ENCODE measurements at places on chromosomes 12 and 14.

GRCh38 chr14:103516426-103517173 lies 6.0 kb downstream of the CKB start:
- DNase-seq: no peak

- peak; percentile 66 for DNase-seq
Measured at GRCh38 chr12:3252450-3252891, 175.3 kb downstream of the TSPAN9 start.

DNA sequence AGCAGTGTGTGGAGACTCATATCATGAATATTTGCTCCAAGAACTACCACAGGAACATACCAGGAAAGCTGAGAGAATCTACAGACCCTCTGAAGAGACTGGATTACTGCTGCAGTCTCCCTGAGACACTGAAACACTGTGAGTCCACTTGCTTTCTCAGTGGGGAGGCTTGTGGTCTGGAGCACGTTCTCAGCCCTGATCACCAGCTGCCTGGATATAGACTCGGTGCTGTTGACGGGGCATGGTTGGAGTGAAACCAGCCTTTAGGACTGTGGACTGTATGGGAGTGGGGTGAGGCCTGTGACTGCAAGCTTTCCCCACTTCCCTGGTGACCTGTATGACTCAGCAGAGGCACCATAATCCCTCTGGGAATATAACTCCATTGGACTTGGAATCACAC lies 525.8 kb upstream of the FBXO33 start:
- no peak for DNase-seq

DNA sequence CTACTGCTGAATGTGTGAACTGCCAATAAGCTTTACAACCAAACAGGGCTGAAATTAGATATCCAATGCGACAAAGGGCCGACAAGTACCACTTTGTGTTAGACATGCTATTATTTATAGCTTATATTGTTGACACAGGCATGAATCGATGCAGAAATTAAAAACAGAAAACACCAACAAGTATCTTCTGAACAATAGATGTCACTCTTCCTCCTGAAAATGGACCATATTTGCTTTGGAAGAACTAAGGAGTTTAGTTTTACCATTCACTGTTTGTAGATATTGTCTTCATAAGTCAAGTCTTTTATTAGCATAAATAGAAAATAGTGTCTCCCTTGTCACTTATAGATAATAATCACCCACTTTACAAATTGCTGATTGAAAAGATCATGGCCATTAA lies 86.5 kb downstream of the LRIG3 start:
- DNase-seq: peak; percentile 16

DNA sequence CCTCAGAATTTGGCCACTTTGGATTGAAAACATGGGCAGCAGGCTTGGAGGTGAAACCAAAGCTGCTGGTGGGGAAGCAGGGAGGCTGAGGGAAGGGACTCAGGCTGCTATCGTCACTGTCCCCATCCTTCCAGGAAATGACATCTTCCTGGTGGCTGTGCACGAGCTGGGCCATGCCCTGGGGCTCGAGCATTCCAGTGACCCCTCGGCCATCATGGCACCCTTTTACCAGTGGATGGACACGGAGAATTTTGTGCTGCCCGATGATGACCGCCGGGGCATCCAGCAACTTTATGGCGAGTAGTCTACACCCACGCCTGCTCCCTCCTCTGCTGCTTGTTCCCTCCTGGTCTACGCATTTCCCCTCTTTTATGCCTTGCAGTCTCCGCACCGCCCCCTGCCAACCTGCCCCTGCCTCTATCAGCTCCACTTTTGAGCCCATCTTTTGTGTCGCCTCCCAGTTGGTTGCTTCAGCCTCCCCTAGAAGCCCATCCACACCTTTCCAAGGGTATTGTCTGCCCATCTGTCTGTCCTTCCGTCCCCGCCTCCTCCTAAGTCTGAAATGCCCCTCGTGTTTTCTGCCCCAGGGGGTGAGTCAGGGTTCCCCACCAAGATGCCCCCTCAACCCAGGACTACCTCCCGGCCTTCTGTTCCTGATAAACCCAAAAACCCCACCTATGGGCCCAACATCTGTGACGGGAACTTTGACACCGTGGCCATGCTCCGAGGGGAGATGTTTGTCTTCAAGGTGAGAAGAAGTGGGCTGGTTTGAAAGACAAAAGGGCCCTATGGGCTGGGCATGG lies 6.9 kb downstream of the MMP14 start:
- no peak for DNase-seq

GRCh38 chr14:96989306-96989705 lies 192.1 kb downstream of the VRK1 start:
- DNase-seq: no peak

DNA sequence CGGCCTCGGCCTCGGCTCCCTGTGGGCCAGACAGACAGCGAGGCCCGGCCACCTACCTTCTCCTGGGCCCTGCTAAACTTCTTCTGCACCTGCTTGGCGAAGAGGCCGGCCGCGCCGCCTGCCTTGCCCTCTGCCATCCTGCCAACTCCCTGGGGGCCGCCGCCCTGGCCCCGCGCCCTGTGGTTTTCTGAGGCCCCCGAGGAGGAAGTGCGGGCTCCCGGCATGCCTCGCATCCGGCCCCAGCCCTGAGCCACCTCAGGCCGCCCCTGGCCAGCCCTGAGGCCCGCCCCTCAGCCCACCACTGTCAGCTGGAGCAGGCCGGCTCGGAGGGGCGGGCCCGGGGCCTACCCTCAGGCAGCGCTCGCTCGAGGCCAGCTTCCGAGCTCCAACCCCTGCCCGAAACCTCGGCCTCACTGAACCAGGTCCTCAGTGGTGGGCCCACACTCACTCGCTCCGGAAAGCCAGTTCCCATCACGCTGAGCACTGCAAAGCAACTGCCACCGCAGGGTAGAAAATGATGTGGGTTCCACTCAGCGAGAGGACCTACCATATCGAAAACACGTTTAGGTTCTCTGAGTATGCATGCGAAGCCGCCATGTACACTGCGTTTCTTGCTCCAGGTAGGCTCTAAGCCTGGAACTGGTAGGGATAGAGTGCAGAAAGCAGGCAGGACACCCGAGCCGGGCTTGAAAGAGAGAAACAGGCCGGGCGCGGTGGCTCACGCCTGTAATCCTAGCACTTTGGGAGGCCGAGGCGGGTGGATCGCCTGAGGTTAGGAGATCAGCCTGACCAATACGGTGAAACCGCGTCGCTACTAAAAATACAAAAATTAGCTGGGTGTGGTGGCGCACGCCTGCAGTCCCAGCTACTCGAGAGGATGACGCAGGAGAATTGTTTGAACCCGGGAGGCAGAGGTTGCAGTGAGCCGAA lies at the start of gene BIN2:
BIN2 (minus strand) TSS at position 209 of the 930 bp plus-strand sequence; CDS start at position 137, 72 bp downstream.
- no peak for DNase-seq

DNA sequence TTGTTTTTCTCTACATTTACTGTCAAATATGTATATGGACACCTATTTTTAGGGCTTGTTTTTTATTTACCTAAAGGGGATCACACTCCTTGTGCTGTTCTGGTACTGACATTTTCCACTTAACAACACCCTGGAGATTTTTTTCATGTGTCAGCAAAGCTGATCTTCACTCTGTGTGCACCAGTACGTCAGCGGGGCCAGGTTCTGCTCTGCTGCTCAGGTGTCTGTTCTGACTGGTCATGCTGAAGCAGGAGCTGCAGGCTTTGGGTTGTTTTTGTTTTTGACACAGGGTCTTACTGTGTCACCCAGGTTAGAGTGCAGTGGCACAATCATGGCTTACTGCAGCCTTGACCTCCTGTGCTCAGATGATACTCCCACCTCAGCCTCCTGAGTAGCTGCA lies 81.9 kb upstream of the CCND2 start:
- DNase-seq: no peak

- no peak for DNase-seq
Measured at GRCh38 chr12:65259501-65259900, 19.0 kb upstream of the MSRB3 start.

GRCh38 chr12:69501154-69501895 lies 31.1 kb downstream of the FRS2 start:
- DNase-seq: peak; percentile 10

All from foreskin fibroblast (primary cell).